ENCODE measurements at places on chromosomes 2 and 18.
A peak's percentile ranks its signal among the peaks of the same experiment; 100 is the strongest.

DNA sequence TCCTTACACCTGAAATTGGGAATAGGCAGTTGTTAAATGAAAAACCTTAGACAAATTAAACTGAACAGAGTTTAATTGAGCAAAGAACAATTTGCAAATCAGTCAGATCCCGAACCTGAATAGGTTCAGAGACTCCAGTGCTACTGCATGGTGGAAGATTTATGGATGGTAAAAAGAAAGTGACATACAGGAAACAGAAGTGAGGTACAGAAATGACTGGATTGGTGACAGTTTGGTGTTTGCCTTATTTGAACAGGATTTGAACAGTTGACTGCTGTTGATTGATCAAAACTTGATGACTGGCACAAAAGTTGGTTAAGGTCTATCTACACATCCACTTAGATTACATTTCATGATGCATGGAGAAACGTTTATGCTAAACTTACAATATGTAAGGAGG lies 248.8 kb downstream of the HNMT start:
- no peak for DNase-seq

- peak; percentile 58 for DNase-seq
Measured at GRCh38 chr18:48326901-48327675, 82.1 kb downstream of the ZBTB7C start.

DNA sequence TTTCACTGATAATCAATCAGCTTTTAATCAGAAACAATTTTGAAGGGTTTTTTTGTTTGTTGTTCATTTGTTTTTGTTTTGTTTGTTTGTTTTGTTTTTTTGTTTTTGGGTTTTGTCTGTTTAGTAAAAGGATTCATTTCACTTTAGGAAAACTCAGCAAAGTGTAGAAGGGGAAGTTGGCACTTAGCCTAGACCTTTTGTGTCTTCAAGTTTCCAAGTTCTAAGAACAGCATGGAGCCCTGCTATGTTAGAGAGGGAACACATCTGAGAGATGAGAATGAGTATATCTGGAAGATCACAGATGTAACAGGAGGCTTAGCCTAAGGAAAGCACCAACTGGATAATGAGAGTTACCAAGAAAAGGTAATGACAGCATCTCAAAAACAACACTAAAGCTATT lies 501.5 kb downstream of the ERBB4 start:
- no peak for DNase-seq

- DNase-seq, result peak; percentile 94
Measured at GRCh38 chr2:38665854-38666555, at the start of gene GALM. TSS of gene GALM (plus strand) at chr2:38666114. CDS start at chr2:38666162, 48 bp downstream.

- DNase-seq, result no peak
Measured at GRCh38 chr18:26071020-26071419, 19.4 kb downstream of the SS18 start.

DNA sequence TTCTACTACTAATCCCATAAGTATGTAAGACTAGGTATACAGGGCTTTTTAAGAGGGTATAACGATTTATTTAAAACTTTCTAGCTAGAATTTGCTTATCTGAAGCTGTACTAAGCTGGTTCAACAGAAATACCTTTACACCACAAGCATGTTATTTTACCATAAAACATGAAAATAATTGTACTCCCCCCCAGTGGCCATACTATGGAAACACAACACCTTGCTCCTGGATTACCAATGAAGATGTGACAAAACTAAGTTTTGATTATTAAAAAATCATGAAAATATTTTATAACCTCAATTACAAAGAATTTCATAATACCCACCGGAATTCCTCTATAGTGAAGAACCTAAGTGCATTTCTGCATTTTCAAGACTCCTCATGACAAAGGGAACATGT lies 27.3 kb downstream of the LPIN2 start:
- peak; percentile 60 for DNase-seq

DNA sequence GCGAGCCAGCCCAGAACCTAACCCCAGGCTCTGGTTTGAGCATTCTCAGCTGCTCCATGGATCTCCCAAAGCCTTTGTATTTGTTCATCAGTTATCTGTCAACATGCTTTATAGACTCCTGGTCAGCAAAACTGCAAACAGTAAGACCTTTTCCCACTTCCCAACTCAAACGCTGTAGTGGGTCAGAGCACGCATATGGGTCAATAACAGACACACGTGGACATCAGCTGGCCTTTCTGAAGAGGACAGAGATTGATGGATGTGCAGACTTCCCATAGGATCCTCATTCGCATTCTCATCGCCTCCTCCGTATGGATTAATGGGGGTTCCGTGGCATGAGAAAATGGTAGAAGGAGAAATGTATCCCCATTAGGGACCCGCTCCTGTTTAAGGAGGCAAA lies 508.1 kb downstream of the EIPR1 start:
- DNase-seq, result no peak

DNA sequence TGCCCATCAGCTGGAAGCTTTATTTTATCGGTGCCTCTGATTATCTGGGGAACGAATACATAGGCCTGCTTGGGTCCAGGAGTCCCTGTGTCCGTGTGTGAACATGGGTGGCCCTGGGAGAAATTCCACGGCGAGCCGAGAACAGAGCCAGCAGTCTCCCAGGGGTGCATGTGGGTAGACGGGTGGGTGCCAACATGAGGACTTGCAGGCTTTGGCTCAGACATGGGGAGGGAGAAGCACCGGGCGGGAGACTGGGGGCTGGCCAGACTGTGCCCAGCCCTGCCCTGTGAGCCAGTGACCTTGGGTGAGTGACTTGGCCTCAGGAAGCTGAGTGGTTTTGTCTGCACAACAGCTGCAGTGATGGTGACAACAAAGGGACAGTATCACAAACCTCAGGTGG lies 44.2 kb upstream of the SALL3 start:
- no peak for DNase-seq

DNA sequence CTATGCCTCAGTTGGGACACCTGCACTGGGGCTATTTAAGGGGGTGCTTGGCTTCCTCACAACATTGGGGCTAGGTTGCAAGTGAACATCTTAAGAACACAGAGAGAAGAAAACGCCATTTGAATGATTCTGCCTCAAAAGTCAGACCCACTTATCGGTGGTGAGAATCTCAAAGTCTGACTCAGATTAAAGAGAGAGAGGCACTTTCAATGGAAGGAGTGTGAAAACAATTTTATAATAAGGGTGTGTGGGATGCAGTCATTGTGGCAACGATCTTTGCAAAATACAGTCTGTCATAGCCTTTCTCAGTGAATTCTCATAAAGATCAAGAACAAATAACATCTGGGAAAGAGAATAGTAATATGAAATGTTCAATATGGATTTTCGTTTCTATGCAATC lies 41.8 kb downstream of the CCDC102B start:
- DNase-seq, result no peak

GRCh38 chr2:232444409-232445148 lies 11.4 kb upstream of the ALPI start:
- DNase-seq, result peak; percentile 78

GRCh38 chr2:20095469-20095868 lies 44.0 kb upstream of the LAPTM4A start:
- no peak for DNase-seq

- DNase-seq, result peak; percentile 73
Measured at GRCh38 chr2:158600155-158600802, 143.5 kb downstream of the PKP4 start.

GRCh38 chr2:190177249-190178040 lies 114.9 kb upstream of the MSTN start:
- no peak for DNase-seq

DNA sequence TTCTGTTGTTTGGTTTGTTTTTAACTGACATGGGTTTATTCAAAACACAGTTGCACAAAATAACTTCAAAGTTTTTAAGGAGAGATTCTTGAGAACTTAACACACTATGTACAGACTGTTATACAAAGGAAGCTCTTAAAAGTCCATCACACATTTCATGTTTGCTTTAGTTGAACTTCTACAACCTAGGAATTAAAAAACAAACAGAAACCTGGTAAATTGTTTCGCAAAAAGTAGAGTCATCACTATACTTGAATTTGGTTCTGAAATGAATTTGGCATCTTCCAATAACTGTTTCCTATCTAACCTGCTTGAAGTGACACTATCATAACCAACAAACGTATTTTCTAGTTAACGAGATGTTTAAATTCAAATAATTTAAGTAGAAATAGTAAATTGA lies 21.8 kb downstream of the TRIP12 start:
- DNase-seq, result no peak

- no peak for DNase-seq
Measured at GRCh38 chr2:85649201-85650190, 18.5 kb downstream of the SFTPB start.

- DNase-seq, result peak; percentile 87
Measured at GRCh38 chr2:241354668-241355658, 1.1 kb upstream of the FARP2 start.

DNA sequence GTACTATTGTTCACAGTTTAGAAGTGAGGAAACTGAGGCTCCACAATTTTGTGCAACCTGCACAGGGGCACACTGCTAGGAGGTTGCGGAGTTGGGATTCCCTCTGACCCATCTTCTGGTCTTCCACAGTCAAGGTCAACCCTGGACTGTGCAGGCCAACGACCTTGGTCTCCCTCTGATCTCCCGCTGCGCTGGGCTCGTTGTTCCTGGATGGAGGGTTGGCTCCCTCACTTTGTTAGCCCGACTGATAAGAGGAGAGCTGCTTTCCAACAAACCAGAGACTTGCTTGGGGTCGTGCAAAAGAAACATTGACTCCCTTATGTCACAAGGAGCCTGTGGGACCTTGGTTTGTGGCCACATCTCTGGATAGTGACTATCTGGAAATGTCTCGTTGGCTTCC lies 187.6 kb downstream of the MYCN start:
- DNase-seq, result no peak

DNA sequence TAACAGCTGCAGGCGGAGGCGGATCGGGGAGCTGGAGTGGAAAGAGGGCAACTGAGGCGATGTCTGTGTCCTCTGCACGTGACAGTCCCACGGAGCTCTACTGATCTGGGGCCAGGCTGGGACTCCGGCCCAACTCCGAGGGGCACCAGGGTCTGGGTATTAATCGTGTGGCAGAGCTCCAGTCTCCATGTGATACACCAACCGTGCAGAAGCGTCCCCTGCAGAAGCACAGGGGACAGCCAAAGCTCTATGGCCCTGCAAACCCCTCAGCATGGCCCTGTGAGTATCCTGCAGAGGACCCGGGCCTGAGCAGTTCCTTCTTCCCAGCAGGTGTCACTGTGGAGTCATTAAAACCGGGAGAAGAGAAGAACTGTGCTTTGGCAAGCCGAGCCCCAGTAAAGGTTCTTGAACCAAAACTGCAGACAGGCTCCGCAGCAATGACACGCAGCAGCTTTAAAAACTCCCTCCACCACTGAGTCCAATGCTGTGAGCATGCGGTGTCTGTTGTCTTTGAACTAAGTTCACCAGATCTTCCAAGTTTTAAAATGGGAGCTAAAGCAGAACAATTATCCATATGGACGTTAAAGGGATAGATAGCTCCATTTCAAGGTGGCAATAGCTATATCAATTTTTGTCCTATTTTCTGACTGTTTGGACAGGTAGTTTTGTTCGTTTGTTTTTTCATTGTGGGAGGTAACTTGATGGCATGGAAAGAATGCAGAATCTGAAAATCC lies 79.4 kb downstream of the TMEM182 start:
- peak; percentile 62 for DNase-seq

- DNase-seq, result no peak
Measured at GRCh38 chr2:94994063-94994913, 31.2 kb upstream of the MAL start.

DNA sequence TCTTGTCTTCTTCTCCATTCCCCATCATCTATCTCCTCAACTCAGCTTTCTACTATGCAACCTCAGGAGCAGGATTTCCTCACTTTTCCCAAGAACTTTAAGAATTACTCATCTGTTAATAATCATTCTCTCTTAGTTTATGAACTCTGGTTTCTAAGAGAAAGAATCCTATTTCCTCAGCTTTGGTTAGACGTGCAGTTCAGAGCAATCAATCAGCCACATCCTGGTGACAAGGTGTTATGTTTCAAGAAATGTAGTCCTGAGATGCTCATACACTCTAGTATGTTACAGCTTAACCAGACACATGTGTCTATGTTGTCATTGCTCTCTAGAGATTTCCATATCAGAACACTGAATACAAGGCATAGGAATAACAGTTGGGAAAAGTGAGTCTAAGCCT lies 277.9 kb downstream of the MBD2 start:
- DNase-seq, result peak; percentile 68

DNA sequence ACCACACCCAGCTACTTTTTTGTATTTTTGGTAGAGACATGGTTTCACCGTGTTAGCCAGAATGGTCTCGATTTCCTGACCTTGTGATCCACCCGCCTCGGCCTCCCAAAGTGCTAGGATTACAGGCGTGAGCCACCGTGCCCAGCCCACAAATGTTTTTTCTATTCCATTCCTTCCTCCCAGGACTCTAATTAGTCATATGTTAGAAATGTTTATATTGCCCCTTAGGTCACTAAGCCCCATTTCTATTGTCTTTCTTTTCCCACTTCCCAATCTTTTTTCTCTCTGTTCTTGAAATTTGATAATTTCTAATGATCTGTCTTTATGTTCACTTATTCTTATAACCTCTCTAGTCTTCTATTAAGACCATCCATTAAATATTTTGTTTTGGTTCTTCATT lies 31.3 kb upstream of the CDCA7 start:
- DNase-seq, result no peak

DNA sequence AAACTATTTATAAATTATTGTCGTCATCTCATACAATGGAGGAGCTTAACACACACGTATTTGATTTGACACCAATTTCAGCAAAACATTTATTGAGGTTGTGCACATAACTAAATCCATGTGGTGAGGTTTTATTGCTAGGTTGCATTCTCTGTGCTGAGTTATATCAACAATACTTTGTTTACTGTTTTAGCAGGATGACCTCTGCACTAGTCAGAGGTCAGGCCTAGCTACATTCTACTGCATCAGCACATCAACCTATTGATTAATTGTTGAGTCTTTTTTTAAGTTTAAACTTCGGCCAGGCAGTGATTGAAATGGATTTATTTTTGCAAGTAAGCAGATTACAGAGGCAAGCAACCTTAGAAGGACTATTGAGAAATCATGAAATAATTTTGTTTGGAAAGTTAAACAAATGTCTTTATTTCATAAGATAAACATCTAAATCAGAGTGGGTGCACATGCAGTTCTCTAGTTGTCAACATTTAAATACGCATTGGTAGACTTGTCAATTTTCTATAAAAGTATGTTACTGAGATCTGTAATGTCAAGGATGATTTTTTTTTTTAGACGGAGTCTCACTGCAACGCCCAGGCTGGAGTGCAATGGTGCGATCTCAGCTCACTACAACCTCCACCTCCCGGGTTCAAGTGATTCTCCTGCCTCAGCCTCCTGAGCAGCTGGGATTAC lies 75.2 kb upstream of the CD28 start:
- DNase-seq, result no peak

DNA sequence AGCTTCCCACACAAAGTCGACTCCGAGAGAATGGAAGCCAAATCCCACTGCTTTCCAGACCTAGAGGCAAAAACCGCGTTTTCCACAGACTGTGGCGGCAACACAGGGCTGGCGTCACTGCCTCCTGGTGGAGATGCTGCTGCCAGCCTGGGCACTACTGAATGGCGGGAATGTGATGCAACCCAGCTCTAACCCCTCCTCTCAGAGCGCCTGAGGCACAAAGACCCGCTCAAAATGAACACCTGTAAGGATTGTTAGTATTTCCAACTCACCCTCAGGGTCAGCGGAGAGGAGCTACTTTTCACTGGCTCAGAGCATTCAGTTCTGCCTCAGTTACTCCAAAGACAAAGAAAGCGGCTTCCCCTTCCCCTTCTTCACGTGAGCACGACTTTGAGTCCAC lies 548.0 kb upstream of the SALL3 start:
- DNase-seq, result no peak

Measured in ACHN (cell line).